Ascending aorta (tissue), 2 donors: ENCODE measurements at places on chromosomes 6 and 20.

DNA sequence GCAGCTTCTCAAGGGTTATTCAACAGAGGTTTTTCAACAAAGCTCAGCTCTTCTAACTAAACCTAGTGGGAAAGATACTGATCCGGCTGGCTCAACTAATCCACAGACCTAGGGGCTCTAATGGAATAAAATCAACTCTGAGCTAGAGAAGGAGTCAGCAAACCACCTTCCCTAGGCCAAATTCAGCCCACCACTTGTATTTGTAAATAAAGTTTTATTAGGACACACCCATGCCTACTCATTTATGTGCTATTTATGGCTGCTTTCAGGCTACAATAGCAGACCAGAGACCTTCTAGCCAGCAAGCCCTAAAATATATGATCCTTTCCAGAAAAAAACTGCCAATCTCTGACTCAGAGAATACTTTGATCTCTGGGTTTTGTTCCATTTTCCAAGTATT lies 6.0 kb upstream of the RAB22A start:
- DNase-seq = no peak

- DNase-seq = no peak
These were observed 61.2 kb upstream of the RNF217 start for GRCh38 chr6:124901084-124901483.

DNA sequence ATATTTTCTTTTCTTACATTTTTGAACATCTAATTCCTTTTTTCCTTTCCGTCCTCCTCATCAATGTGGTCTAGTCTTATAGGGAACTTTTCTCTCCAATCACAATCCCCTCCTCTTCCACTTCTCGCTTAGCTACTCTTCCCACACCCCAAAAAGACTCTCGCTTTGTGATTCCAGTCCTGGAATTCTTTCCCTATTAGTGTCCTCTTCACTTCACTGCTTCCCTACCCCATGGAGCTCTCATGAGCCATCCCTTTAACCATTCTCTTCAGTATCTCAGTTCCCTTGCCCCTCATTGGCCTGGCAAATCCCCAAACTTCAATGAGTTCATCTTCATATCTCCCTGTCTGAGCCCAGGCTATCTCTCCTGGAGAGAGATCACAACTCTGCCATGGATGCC lies 55.3 kb upstream of the CEP85L start:
- no peak for DNase-seq

DNA sequence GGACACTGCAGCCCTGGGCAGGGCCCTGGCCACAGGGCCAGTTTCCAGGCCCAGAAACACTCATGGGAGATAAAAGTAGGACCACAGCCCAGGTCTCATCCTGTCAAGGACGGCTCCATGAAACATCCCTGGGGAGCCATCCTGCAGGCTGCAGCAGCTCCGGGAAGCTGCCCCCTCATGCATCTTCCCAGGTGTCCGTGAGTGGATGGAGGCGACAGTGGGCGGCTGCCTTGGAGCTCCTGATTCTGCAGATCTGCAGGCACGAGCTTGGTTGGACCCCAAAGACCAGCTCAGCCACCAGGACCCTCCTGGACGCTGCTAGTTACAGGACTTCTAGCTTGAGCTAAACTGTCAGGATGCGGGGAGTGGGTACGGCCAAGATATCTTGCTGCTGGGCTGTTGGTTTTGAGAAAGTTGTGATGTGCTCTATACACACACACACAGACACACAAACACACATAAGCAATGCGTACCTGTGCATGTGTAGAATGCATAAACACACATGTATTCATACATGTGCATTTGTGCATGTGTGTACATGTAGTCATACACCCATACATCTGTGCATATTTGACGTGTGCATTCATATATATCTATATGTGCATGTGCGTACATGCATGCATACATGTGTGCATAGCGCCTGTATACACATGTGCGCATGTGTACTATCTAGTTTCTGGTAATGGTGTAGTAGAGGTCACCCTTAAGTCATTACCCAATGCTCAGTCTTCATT lies 297.8 kb downstream of the TAF4 start:
- DNase-seq = no peak

DNA sequence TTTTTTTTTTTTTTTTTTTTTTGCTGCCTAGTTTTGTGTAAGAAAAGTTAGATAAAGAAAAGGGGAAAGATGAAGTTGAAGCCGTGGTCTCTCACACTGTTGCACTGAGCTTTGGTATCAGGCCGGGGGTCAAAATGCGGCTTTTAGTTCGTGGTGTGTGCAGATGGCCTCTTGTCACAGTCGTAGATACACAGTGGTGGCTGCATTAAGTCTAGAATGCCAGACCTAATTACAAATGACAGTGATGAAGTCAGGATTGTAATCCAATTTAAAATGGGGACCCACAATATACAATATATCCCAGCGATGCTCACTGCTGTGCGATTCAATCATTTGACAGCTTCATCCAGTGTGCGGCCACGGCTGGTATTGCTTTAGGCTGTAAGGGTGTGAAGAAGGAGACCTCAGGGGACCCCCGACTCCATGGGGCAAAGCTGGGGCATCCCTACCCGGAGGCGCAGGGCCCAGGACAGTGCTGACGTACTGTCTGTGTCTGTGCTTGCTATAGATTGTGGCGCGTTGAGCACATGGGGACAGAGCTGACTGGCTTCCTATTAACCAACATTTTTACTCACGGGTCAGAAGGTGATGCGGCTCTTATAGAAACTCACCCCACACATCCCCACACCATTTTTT lies 210.0 kb upstream of the SOX4 start:
- no peak for DNase-seq

DNA sequence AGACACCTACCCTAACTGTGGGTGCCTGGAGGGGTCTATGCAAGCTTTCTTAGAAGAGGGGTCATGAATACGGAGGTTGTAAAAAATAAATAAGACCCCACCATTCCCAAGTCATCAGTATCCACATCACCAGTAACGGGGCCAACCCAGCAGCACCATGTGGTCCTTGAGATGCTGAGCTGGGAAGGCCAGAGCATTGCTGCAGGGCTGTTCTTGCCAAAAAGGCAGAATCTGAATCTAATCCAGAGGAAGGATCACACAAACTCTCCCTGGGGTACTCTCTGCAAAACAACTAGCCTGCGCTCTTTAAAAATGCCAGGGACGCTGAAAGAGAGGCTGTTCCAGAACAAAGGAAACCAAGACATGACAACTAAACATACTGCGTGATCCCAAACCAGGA lies 43.2 kb downstream of the SSR1 start:
- no peak for DNase-seq

- DNase-seq = peak; percentile 83
These were observed 34.8 kb downstream of the IYD start for GRCh38 chr6:150403458-150404246.

DNA sequence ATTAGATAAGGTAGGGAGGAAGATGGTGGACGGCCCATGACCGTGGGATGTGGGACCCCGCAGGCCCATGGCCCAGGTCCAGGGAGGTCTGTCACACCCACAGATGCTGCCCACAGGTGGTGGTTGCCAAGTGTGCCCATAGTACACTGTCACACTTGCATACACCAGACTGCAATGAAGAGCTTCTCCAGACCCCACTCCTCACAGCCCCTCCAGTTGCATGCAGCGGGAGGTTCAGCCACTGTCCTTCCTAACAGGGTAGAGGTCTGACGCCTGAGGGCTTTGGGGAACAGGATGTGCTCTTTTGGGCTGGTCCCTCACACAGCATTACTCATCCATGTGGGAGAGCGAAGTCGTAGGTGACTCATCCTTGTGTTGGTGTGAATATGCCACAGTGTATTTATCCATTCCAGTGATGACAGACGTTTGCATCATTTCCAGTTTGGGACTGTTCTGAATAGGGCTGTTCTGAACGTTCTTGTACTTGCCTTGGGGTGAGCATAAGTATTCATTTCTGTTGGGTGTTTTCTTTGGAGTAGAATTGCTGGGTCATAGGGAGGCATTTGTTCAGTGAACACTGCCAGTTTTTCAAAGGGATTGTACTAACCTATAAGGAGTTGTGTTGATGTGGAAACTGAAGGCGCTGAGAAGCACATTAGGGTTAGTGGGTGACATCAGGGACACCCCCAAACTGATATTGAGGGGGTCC lies 10.1 kb upstream of the PYGB start:
- peak; percentile 78 for DNase-seq

- DNase-seq = no peak
These were observed 22.7 kb downstream of the SNAI1 start for GRCh38 chr20:50005471-50005981.

- no peak for DNase-seq
These were observed 4.7 kb downstream of the MLIP start for GRCh38 chr6:54115966-54116365.

DNA sequence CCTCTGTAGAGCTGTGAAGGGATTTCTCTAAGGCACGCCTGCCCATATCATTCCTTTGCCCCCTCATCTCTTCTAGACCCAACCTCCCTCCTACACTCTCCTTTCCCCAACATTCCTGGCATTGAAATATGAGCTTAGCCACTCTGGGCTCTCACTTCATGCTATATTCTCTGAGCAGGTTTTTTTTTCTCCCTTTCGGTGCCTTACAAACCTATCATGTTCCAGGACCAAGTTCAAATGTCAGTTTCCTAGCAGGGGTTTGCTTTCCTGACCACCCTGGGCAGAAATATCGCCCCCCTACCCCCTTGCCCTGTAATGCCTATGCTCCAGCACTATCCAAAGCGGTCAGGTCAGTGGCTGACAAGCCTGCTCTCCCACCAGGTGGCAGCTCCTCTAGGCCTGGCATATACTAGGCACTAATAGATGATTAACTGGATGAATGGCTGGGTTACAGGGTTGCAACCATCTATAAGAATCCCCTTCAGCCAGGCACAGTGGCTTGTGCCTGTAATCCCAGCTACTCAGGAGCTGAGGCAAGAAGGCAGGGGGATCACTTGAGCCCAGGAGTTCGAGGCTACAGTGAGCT lies 25.7 kb upstream of the AAR2 start:
- no peak for DNase-seq

DNA sequence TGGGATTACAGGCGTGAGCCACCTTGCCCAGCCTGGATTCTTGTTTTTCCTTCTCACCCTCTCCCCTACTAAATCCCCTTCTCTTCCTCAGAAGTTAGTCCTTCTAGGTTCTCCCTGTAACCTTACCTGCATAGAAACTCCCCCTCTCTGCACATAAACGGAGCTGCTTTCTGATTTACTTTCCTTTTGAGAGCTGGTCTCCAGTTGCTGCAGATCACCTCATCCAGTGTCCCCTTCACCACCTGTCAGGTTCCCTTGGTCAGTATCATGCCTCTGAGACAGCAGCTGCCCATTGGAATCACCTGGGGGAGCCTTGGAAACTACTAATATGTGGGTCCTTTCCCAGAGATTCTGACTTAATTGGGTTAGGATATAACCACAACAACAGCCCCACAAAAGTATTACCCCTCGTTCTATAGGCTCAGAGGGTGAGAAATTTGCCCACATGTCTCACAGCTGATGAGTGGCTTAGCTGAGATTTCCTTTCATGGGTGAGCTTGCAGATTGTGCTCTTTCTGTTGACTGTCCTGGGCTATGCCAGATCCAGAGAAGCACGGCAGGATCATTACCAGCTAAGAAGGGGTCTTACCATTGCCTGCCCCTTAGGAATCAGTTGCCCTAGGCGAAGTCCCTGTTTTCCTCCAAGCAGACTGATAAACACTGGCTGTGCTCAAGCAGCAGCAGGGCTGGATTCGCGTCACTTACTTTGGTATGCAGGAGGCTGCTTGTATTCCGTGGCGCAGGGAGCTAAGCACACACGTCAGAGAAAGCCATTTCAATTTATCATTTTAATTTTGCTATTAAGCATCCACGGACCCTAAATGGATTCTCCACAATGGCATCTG lies 51.3 kb downstream of the AKAP12 start:
- no peak for DNase-seq

DNA sequence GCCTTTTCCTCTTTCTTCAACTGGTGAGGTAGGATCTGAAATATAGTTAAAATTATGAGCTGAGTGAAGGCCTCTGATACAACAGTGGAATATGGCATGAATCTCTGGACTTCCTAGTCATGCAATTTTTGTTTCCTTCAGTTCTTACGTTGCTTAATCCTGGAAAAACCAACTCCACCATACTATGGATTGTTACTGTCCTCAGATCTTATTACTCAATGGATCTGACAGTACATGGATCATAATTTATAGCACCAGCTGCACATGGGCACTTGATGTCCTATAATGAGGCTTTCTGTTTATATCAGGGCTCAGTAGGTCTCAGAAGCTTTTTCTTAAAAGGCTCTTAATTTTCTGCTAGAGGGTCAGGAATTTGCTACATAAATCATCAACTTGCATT lies 1341.0 kb upstream of the EYS start:
- no peak for DNase-seq

DNA sequence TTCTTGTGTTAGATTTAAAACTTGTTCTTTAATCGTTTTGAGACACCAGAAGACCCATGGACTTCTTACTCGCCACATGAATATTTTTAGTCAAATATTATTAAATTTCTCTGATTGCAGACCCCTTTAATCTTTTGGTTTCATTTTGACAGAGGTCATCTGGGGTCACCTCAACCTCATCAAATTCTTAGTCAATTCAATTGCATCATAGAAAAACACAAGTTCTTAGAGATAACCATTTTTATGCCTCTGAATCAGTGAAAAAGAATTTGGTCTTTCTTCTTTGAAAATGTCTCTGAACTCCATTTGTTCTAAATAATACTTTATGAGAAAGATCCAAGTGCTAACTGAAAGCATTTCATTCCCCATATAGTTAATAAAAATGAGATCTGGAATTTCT lies 55.2 kb upstream of the CBLN4 start:
- no peak for DNase-seq

- no peak for DNase-seq
These were observed 98.1 kb downstream of the DNAH8 start for GRCh38 chr6:38813041-38813823.

DNA sequence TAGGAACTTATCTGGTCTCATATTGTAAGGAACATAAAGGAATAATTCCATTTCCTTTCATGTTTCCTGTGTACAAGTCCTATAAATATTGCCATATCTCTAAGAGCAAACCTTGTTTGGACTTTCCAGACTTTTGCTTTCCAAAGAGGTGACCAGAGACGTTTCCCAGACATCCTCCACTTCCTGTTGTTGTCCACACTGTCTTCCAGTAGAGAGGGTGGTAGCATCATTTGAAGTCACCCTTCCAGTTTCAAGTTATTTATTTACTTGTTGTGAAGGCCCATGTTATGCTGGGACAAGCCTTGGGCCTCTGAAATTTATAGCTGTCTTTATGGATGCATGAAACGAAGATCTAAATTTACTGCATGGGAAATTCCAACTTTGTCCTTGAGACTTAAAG lies 10.6 kb upstream of the TGM3 start:
- DNase-seq = no peak

- peak; percentile 40 for DNase-seq
These were observed 86.5 kb downstream of the YTHDF1 start for GRCh38 chr20:63129376-63129965.

GRCh38 chr6:135052939-135053338 lies 1.7 kb downstream of the HBS1L start:
- DNase-seq = no peak

GRCh38 chr6:127397729-127398630 lies 54.6 kb upstream of the ECHDC1 start:
- DNase-seq = no peak

DNA sequence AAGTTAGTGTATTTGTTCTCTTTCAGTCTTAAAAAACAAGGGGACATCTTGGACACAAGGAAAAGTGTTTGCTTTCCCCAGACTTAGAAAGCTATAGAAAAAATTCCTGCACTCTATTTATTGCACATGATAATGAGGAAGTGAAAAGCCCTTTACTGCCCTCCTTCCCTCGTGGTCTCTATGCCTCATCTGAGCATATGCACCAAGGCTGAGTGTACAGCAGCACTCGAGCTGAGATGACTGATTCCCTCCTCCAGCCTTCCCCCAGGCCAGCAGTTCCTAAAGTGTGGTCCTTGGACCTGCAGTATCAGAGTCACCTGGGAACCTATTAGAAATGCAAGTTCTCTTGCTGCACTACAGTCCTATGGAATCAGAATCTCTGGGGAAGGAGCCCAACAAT lies 14.3 kb upstream of the LAMP5 start:
- DNase-seq = no peak
